Kidney (tissue), 22 donors: ENCODE measurements at places on chromosomes 5 and 9. TPM values are rescaled to one million over a fixed set of nuclear protein-coding genes. Genes with fewer than 3 reads are reported as not detected.

DNA sequence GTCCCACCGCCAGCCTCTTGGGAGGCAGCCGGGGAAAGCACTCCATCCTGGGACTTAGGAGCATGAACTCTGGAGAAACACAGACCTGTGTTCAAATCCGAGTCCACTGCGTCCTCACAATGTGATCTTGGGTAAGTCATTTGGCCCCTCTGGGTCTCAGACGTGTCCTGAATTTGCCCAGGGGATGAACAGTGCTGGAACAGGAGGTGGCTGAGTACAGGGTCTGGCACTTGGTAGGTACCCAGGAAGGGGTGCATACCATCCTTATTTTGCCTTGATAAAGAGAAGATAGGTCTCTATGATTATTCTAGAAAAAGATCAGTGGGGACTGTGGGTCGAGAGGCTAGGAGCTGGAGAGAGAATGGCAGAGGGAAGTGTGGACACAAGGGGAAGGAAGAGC is 135.7 kb downstream of the FGF18 start:
- no peak for DNase-seq

DNA sequence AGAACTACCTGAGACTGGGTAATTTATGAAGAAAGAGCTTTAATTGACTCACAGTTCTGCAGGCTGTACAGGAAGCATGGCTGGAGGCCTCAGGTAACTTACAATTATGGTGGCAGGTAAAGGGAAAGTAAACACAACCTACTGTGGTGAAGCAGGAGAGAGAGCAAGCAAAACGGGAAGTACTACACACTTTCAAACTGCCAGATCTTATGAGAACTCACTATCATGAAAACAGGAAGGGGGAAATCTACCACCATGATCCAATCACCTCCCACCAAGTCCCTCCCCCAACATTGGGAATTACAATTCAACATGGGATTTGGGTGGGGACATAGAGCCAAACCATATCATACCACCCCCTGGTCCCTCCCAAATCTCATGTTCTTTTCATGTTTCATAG is 58.7 kb upstream of the GPR151 start:
- DNase-seq: no peak

GRCh38 chr5:125526966-125527365 is 780.5 kb upstream of the ZNF608 start:
- no peak for DNase-seq

DNA sequence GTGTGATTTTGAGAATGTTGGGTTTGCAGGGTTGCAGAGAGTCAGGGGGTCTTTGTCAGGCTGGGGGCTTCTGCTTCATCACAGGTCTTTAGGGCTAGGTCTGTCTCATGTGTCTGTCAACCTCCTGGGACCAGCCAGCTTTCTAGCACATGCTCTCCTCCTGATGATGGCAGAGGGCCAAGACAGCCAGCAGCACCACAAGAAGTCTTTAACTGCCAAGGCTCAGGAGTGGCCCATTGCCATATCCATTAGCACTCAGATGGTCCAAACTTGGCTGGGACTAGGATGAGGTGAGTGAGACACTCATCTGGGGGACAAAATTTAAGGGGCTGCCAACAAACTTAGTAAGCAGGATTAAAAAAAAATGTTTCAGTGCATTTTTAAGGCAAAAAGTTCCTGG is 384.2 kb upstream of the CDH10 start:
- DNase-seq: no peak

- DNase-seq: no peak
Observed at GRCh38 chr9:4538621-4539020, 48.4 kb downstream of the SLC1A1 start.

DNA sequence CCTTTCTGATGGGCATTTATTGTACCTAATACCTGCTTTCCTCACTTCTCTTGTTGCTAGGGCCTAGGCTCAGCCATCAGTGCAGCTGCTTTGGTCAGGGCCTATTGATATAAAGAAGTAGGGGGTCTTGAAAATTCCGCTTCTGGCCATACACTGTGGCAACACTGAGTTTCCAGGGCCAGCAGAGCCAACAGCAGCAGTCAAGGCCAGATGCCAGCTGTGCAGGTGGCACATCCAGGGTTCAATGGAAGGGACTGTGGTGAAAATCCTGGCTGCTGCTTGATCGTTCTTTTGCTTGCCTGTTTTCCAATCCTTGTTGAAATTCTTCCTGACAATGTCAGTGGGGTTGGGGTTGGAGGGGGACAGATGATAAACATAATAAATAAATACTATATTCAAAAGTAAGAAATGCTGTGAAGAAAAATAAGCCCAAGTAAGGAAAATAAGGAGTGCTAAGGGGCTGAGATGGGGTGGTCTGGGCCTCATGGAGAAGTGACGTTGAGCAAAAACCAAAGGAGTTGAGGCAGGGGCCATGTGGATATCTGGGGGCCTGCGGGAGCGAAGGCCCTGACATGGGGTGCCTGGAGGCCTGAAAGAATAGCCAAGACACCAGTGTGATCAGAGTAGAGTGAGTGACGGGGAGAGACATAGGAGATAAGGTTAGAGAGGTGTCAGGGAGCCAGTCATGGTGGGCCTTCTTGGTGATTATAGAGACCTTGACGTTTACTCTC is 91.0 kb upstream of the ALDH1B1 start:
- DNase-seq: no peak

- DNase-seq: no peak
Observed at GRCh38 chr9:97502984-97503861, 1.8 kb downstream of the TMOD1 start.

LNPEP gene
- total RNA-seq: 74.3 TPM

ISL1 gene
- not detected for total RNA-seq

PHF24 gene
- 0.98 TPM for total RNA-seq

CDX1 gene
- total RNA-seq: not detected

ABO gene
- 29.0 TPM for total RNA-seq

NDUFB6 gene
- 47.6 TPM for total RNA-seq

CDH12 gene
- not detected for total RNA-seq
